ENCODE measurements at places on chromosomes 5 and 9. TPM values are rescaled to one million over a fixed set of nuclear protein-coding genes. Genes with fewer than 3 reads are reported as not detected.

The NR4A3 gene
- total RNA-seq = 1.3 TPM

The IFNB1 gene
- total RNA-seq = not detected

The MYOT gene
- not detected for total RNA-seq

The THOC3 gene
- total RNA-seq = 52.9 TPM

The IL5 gene
- not detected for total RNA-seq

Measured in epithelial cell of alveolus of lung (primary cell).